Fibroblast of pulmonary artery (primary cell): ENCODE measurements at places on chromosomes 16 and 17.
A peak's percentile ranks its signal among the peaks of the same experiment; 100 is the strongest.

- DNase-seq = peak; percentile 58
These were observed 3.2 kb downstream of the UBALD1 start for GRCh38 chr16:4611337-4612021.

DNA sequence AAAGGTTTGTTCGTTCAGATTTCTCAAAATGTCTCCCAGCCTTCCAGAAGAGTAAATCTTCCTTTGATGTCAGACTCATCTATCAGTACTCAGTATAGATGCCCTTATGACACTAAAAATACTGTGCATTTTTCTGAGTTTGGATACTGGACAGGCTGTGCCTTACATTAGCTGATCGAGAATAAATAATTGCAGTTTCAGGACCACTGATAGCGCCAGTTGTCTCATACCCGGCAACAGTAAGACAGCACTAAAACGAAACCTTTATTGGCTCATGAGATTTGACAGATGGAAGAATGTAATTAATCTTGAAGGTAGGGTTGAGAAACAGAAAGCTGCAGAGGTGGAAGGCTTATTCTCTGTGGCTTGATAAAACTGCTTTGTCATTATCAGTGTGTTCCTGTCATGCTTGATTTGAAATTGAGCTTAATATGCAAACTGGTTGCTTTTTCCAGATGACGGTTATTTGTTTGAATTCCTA is 1.2 kb downstream of the ATP6V0A1 start:
- peak; percentile 69 for DNase-seq

GRCh38 chr17:49783071-49783715 is 5.3 kb upstream of the KAT7 start:
- no peak for DNase-seq

GRCh38 chr16:50368410-50369132 is at the start of gene BRD7:
TSS of gene BRD7 (minus strand) at chr16:50368988. CDS start at chr16:50368774, 214 bp downstream.
- peak; percentile 50 for DNase-seq

DNA sequence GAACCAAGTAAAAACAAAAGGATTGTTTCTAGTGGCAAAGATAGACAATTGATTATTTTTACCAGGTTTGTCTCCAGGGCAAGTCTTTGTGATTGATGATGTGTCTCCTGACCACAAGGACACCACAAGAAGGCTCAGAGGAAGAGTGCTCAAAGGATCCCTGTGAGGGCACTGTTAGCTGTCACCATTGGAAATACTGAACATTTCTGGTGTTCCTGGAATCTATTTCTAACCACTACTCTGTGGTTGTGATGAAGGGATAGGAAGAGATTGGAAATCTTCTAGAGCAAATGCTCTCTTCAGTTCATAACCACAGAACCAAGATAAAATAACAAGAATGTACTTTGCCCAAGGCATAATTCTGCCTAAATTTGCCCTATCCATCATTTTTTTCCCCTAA is 15.3 kb downstream of the RNF43 start:
- DNase-seq = peak; percentile 57

- peak; percentile 86 for DNase-seq
These were observed 5.3 kb upstream of the HIC1 start for GRCh38 chr17:2049333-2050299.

DNA sequence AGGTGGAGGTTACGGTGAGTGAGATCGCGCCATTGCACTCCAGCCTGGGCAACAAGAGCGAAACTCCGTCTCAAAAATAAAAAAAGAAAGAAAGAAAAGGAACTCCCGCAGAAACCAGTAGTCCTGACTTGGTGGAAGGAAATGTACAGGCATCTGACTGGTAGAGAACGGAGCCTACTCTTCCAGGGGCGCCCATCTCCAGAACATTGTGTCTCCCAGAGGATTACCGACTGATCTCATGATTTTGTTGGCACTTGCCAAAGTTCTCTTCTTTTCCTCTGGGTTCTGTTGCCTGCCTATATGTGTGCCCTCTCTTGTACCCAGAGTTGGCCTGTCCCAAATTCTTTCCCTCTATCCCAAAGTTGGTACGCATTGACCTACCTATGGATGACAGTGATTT is 24.2 kb downstream of the DDX19A start:
- DNase-seq = no peak

- peak; percentile 17 for DNase-seq
These were observed 34.0 kb downstream of the TRARG1 start for GRCh38 chr17:1313270-1314005.

GRCh38 chr17:27356091-27356705 is 62.3 kb downstream of the WSB1 start:
- no peak for DNase-seq

- DNase-seq = no peak
These were observed 19.0 kb downstream of the ZFPM1 start for GRCh38 chr16:88472069-88472468.

- peak; percentile 60 for DNase-seq
These were observed 47.7 kb upstream of the TNRC6A start for GRCh38 chr16:24681793-24682192.

DNA sequence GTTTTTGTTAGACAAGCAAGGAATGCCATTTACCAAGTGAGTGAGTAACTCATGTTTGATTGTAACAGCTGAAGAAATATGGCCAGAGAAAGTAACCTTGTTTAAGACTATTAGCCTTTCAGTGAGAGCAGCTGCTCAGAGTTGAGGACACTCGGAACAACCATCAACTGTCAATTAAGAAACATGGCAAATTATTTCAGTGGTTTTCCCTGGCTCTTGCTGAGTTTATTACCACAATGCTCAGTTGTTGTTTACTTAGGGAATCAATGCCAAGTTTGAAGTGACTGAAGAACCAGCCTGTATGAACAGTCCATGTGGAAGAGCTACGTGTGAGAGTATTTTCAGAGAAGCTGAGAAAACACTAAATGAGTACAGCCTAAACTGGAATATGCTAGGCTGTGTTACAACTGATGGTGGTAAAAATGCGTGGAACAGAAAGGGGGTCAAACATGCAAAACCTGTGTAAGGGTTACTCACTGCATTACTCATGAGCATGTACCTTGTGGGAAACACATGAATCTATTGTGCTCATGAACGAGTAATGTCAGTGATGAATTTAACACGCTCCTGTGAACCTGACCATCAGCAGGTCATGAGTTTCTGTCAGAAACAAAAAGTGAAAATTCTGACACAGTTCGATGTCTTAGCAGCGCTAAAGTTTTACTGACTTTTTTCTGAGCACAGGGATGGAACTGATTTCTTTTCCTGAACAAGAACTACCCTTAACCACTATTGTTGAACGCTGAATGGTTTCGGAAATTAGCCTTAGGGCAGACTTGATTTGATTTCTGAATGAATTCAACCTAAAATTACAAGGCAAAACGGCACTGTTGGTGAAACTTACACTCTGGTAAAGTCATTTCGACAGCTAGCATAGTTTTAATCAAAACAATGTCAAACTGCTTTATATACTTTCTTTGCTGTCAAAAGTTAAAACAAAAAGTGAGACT is 33.5 kb downstream of the GNA13 start:
- peak; percentile 28 for DNase-seq

- no peak for DNase-seq
These were observed 66.7 kb downstream of the SREBF1 start for GRCh38 chr17:17769869-17770631.

GRCh38 chr17:354651-355556 is 2.3 kb upstream of the RPH3AL start:
- no peak for DNase-seq

DNA sequence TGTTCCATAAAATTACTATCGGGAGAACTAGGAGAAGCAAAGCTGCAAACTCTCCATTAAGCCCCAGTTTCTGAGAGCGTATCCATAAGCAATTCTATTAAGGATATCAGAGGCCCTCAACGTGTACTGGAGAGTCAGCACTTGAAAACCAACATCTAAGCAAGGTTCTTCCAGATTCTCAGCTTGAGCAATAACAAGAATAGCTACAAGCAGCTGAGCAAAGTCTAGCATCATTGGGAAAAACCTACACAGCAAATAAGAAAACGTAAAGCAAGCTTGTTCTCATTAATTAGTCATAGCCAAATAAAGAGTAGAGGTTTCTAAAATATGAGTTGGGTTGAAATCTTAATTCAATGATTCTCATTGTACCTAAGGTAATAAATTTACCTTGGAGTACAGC is 26.9 kb upstream of the COX10 start:
- no peak for DNase-seq

GRCh38 chr17:37816950-37817349 is 72.1 kb upstream of the HNF1B start:
- no peak for DNase-seq

- no peak for DNase-seq
These were observed 335.1 kb downstream of the HS3ST4 start for GRCh38 chr16:26026709-26027450.

DNA sequence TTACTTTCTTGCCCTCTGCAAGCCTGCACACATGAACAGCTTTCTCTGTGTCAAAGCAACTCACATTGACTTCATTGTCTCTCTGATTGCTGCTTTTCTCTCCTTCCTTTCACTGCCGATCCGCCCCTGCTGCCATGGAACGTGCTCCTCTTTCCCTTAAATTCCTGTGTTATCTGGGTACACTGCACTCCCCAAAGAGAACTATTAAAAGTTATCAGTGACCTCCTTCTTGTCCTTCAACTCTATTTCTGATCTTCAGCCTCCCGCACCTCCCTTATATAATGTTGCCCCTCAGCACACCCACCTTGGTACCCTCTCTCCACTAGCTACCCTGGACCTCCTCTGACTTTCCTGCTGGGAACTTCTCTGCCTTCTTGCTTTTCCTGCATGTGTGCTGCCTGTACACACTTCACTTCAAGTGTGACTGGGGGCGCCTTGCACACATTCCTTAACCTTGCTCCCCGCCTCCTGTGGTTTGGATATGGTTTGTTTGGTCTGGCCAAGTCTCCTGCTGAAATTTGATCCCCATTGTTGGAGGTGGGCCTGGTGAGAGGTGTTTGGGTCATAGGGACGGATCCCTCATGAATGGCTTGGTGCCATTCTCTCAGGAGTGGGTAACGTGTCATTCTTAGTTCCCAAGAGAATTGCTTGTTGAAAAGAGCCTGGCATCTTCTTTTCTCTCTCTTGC is 26.7 kb upstream of the PMP22 start:
- peak; percentile 36 for DNase-seq

GRCh38 chr17:27461192-27461859 is 5.1 kb downstream of the KSR1 start:
- no peak for DNase-seq

- DNase-seq = no peak
These were observed 13.0 kb downstream of the GPR142 start for GRCh38 chr17:74380086-74380958.

DNA sequence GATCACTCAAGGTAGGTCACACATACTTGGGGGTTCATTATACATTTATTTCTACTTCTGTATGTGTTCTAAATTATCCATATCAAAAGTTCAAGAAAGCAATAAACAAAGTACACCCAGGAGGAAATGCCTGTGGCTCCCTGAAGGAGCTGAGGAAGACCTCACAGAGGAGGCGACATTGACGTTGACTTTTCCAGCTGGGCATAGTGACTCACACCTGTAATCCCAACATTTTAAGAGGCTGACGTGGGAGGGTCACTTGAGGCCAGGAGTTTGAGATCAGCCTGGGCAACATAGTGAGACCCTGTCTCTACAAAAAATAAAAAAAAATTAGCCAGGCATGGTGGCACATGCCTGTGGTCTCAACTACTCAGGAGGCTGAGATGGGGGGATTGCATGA is 16.3 kb downstream of the ITGAD start:
- DNase-seq = peak; percentile 39

- no peak for DNase-seq
These were observed 261.7 kb downstream of the CEP112 start for GRCh38 chr17:65930140-65930730.

GRCh38 chr16:51439271-51439670 is 288.2 kb upstream of the SALL1 start:
- no peak for DNase-seq

DNA sequence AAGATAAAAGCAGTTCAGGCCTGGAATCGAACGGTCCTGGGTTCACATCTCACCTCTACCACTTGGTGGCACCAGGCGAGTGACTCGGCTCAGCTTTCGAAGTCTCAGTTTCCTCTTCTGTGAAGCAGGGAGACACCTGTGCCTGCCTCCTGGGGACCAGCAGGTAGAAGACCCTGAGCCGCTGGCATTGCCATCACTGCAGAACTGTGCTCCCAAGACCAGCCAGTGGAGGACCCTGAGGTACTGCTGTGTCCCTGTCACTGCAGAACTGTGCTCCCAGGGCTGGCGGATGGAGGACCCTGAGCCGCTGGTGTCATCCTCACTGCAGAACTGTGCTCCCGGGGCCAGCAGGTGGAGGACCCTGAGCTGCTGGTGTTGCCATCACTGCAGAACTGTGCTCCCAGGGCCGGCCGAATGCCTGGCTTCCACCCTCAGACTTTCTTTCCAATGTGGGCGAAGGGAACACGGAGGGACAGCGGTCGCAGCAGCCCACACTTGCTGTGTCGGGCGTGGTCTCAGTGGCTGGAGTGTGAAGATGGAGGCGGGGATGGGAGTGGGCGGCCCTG is 8.7 kb upstream of the SLC7A5 start:
- no peak for DNase-seq

DNA sequence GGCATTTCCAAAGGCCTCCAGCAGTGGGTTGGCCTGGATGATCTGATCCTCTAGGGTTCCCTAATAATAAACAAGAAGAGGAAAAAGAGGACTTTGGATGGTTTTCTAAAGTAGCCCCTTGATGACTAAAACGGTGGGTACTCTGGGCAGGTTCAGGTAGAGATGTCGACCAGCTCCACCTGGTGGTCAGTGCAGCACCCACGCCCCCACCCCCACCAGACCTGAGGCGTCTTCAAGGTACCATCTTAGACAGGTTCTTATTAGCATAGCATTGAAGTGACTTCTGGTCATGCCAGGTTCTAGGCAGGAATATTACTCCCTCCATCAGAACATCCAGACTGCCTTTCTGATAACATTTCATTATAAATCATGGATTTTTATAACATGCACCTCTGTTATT is 15.0 kb downstream of the MYH13 start:
- no peak for DNase-seq

DNA sequence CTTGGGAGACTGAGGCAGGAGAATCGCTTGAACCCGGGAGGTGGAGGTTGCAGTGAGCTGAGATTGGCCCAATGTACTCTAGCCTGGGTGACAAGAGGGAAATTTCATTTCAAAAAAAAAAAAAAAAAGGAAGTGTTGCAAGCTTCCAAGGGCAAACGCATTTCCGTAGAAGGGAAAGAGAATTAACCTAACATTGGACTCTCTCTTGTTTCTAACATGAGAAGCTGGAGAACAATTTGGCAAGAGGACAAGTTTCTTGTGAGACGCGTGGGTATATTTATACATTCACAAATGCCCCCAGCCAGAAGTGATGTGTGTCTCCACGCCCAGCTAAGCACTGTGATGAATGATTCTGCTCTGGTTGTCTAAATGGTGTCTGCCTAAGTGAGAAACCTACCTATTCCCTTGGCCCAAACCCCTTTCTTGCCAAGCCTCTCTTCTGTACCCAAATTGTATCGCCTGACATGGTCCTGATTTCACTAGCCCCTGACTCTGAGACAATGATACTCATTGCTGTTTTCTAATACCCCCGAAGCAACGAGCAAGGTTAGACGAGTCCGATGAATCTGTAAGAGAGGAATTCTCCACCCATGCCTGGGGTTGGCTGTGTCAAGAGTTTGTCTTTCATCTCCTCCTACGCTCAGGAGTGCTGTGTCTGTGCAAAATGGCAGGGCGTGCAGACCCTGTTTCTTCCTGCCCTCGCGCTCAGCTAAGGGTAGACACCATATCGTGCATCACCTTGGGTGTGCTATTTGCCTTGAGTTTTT is 14.2 kb upstream of the ST6GALNAC2 start:
- DNase-seq = peak; percentile 57

- no peak for DNase-seq
These were observed 30.1 kb downstream of the CD300LF start for GRCh38 chr17:74682471-74683190.

- no peak for DNase-seq
These were observed 36.8 kb downstream of the HS3ST3B1 start for GRCh38 chr17:14337596-14338079.
